ENCODE measurements at places on chromosomes 12 and 14.

DNA sequence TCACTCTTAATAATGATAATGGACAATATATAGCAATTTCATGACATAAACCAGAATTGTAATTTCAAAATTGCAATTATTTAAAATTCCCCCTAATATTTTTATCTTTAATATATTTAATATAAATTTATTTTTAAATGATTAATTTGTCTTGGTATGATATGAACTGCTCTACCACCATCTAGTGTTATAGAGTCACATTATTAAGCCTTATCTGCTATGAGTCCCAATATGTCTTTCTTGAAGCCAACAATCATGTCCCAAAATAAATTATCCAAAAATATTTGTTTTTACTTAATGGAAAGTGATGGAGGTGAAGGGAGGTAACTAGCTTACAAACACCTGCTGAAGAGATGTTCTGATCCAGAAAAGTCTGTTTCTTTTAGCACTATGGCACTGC is 151.4 kb downstream of the KCNC2 start:
- no peak for DNase-seq

DNA sequence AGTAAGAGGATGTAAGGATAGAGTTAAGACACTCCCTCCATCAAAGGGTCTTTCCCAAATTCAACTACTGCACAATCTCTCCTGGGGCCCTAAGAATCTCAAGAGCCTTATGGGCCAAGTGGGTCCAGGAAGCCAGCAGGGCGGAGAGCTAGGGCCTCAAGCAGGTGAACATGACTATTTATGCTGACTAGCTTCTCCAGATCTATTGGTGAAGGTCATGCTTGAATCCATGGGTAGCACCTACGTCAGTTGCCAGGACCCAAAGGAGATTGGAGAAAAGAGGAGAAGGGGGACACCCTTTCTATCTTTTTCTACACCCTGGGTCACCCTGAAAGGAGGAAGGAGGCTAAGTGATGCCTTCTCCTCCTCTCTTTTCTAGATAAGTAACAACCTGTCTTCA is 534.2 kb upstream of the MIS18BP1 start:
- no peak for DNase-seq

DNA sequence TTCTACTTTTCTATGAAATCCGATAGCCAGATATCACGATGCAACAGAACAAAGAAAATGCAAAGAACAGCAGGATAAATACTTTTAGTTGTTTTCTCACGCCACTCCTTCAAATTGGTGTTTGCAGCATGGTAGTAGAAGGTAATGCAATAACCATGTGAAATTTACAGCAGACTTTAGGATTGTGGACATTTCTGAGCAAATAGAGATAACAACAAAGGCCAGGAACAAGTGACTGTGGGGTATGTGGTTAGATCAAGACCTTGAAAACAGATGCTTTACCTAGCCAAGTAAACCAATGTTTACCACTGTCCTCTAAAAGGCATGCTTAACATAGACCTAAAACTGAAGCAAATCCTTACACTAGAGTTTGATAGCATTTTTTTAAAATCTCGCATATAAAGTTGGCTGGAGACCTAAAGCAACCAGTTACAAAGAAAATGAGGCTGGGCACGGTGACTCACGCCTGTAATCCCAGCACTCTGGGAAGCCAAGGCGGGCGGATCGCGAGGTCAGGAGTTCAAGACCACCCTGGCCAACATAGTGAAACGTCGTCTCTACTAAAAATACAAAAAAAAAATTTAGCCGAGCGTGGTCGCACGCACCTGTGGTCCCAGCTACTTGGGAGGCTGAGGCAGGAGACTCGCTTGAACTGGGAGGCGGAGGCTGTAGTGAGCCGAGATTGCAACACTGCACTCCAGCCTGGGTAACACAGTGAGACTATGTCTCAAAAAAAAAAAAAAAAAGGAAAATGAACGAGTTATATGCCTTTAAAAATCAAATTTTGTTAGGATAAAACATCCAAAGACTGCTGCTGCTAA is 123.2 kb upstream of the FOXN3 start:
- no peak for DNase-seq

GRCh38 chr14:104977008-104977680 is 1.0 kb downstream of the AHNAK2 start:
- no peak for DNase-seq

DNA sequence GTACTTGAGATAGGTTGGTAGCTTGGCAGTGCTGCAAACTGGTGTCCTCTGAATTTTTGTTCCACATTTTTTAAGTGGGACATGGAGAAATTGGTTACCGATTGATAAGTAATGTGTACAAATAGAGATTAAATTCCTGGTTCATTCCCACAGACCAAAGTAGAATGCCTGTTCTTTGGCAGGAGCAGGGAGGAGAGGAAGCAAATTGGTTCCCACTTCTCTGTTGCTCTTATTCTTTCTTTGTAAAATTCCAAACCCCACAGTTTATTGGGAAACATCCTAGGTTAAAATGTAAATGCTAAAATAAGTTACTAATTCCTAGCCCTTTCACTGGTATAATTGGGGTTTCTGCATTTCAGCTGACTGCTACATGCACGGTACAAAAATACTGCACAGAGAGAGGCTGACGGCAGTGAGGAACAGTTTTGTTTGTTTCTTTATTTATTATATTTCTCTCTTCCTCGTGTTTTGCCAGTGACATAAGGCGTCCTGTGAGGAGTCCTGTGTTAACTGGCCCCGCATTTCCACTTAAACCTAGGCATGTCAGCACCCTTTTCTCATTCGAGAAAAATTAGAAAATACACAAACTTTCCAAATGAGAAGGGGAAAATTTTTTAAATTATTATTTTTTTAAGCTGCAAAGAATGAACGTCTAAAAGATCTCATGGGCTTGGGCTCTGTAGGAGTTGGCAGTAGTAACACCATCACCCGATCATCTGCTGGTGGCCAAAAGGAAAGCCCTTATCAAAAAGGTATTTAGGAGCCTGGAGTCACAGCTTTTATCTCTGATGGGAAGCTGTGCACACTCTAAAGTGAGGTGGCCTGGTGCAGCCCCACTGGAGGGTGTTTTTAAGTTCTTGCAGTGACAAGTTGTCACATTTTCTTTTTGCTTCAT is 25.4 kb upstream of the BCL7A start:
- no peak for DNase-seq

DNA sequence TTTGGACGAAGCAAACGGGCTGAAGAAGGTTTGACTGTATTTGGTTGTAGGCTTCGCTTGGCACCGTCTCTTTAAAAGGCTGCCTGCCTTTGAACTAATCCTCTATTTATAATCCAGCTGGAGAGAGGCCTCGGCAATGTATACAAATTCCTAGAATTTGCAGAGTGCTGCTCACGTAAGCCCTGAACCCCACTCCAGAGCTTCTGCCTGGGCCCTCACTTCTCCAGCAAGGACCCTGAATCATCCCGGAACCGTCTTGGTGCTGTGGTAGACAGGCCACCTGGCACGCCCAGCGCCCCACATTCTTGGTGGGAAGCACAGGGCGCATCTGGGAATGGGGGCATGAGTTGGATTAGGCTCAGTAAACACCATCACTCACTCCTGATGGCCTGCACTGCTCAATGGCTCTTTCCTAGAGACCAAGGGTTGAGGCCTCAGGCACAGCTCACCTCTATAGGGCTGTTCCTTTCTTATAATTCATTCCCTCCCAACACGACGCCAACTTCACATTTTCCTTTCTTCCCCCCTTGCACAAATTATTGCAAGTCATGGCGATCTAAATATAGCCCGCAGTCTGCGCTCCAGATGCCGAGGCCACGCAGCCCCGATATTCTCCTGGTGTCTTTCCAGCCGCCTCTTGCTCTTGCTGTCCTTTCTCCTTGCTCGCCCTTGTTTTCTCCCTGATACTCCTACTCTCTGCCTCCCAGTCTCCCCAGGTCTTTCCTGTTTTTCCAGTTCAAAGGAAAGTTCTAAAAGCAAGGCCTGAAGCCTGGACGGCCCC is 141.0 kb downstream of the ZFP36L1 start:
- DNase-seq, result no peak

Measured in stimulated activated CD4-positive, alpha-beta T cell treated with anti-CD3 and anti-CD28 coated beads, Interleukin-15, amount 100 ng/mL, for 1 hour (primary cell).